Renal cortical epithelial cell (primary cell): ENCODE measurements at places on chromosomes 3 and 15. TPM values are rescaled to one million over a fixed set of nuclear protein-coding genes. Genes with fewer than 3 reads are reported as not detected.
A peak's percentile ranks its signal among the peaks of the same experiment; 100 is the strongest.

PSMA4 gene
- 266 and 558 TPM in 2 replicates for total RNA-seq

OXTR gene
- 1.2 and 6.9 TPM in 2 replicates for total RNA-seq

OSTN gene
- not detected in 2 replicates for total RNA-seq

DNA sequence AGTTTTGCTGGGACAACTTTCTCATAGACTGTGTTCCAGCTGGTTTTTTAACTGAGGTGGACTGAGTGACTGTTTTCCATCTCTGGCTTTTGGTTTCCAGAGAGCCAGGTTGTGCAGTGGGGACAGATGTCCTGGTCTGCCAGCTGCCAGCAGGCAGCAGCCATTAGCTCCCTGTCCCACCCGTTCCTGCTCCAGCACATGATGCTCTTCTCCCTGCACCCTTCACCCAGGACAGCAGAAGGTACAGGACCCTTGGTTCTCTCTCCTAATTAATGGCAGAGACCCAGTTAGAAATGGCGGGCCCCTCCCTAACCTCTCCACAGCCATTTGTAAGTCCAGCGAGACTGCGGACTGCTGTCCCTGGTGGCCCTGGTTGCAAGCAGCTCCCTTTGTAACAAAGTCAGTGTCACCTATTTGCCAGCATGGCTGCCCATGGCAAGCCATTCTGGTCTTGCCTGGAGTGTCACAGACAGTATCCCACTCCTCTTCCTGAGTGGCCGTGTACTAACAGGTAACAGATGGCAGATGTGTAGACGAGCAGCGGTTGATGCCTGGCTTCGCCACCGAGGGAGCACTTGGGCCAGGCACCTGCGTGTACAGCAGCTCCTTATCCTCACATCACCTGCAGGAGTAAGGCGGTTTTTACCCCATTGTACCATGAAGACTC, 148.3 kb downstream of the DNAJB8 start:
- DNase-seq = no peak

GRCh38 chr3:183265834-183266417, 12.9 kb downstream of the B3GNT5 start:
- DNase-seq = peak; percentile 98
